Activated CD4-positive, alpha-beta T cell treated with anti-CD3 and anti-CD28 coated beads, Interleukin-2, amount 10 ng/mL, durations not matched to agents 7 days and 5 days (primary cell): ENCODE measurements at places on chromosomes 2 and 18. TPM values are rescaled to one million over a fixed set of nuclear protein-coding genes. Genes with fewer than 3 reads are reported as not detected.

The SGPP2 gene
- total RNA-seq: 0.55 TPM

The ACKR3 gene
- total RNA-seq: 6.4 TPM

The GRHL1 gene
- total RNA-seq: 0.27 TPM

The MARCHF7 gene
- 75.7 TPM for total RNA-seq

The SLC4A3 gene
- not detected for total RNA-seq

The VSNL1 gene
- total RNA-seq: not detected

The OTOS gene
- not detected for total RNA-seq

The NTSR2 gene
- not detected for total RNA-seq

The TMEM150A gene
- total RNA-seq: 1.5 TPM

The PRSS56 gene
- not detected for total RNA-seq

The G6PC2 gene
- total RNA-seq: not detected

The TEKT4 gene
- total RNA-seq: not detected

The HOXD13 gene
- not detected for total RNA-seq

The PSME4 gene
- total RNA-seq: 46.7 TPM

The FEV gene
- total RNA-seq: not detected

The RNF125 gene
- total RNA-seq: 35.6 TPM

- H3K27me3 ChIP-seq: no peaks in the 10 kb centered on the region
- no peak overlapping the region for H3K4me3 ChIP-seq
- peaks cover 26% of the 10 kb centered on the region for H3K4me1 ChIP-seq
- H3K36me3 ChIP-seq: no peaks in the 10 kb centered on the region
- no peak for DNase-seq
Measured at GRCh38 chr2:159228081-159228581, 58.4 kb downstream of the WDSUB1 start.

GRCh38 chr2:128710729-128711128, 392.1 kb upstream of the HS6ST1 start:
- no peaks in the 10 kb centered on the region for H3K4me1 ChIP-seq
- no peaks in the 10 kb centered on the region for H3K36me3 ChIP-seq
- H3K4me3 ChIP-seq: no peak overlapping the region
- no peak overlapping the region for H3K27ac ChIP-seq

GRCh38 chr18:63591725-63592124, 4.6 kb downstream of the SERPINB13 start:
- no peak overlapping the region for H3K4me3 ChIP-seq
- DNase-seq: no peak
- peaks cover 4% of the 10 kb centered on the region for H3K27me3 ChIP-seq
- no peak overlapping the region for H3K27ac ChIP-seq
- H3K36me3 ChIP-seq: no peaks in the 10 kb centered on the region

DNA sequence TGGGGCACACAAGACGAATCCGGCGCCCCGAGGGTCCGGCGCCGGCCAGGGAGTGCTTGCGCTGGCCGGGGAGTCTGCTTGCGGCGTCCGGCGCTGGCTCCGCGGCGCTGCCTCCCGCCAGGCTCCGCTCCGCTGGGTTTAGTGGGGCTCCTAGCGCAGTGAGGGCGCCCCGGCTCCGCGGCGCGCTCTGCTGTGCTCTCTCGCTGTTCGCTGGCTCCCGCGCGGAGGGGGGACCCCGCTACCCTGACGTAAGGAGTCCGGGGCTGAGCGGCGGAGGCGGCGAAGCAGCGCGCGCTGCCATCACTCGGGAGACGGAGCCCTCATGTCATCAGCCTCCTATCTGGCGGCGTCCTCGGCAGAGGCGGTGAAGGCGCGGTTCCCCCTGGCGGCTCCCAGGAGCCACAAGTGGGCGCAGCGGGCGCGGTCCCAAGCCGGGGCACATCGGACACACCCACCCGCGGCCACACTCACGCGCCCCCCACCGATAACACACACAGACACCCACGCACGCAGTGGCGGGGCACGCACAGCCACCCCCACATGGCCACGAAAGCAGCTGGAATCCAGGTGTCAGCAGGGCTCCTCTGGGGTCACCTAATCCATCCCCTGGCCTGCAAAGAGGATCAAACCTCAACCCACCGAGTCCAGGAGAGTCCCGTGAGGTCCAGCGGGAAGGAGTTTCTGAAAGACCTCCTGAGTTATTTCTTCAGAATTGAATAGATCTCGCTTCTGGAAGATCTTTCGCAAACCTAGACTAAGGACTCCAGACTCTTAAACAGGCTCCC, at the start of gene C1QL2:
Gene C1QL2, minus strand, starts transcription at position 189 of the 785 bp plus-strand sequence. CDS start 482 bp downstream, outside the sequence.
- H3K27me3 ChIP-seq: peaks cover 68% of the 10 kb centered on the region
- DNase-seq: no peak
- no peaks in the 10 kb centered on the region for H3K36me3 ChIP-seq
- H3K4me3 ChIP-seq: no peak within 1 kb of the TSS
- H3K27ac ChIP-seq: no peak within 1 kb of the TSS

GRCh38 chr18:76821875-76822505, 367 bp upstream of the ZNF236 start:
- DNase-seq: peak; percentile 69
- H3K4me3 ChIP-seq: peak overlapping the region; percentile 94
- peak overlapping the region; percentile 96 for H3K27ac ChIP-seq
- H3K36me3 ChIP-seq: peaks cover 20% of the 10 kb centered on the region

DNA sequence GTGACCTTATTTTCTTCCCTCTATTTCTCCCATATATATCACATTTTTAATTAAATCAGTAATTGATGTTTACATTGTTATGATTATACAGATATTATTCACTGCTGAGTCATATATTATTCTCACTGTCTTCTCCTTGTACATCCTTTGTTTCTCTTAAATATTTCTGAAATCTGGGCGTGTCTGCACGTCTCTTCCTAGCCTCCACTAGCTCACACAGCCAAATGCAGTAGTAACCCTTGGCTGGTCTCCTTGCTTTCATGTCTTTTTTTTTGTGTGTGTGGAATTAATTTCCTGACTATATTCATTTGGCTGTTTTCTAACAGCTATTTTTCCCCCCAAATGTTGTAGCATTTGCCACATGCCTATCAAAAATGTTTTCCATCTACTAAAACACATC, 15.8 kb downstream of the CCNYL1 start:
- H3K36me3 ChIP-seq: peaks cover 2% of the 10 kb centered on the region
- H3K4me3 ChIP-seq: no peak overlapping the region
- H3K27ac ChIP-seq: no peak overlapping the region
- H3K27me3 ChIP-seq: no peaks in the 10 kb centered on the region
- DNase-seq: no peak

- peaks cover 52% of the 10 kb centered on the region for H3K4me1 ChIP-seq
- H3K27ac ChIP-seq: no peak overlapping the region
- peaks cover 31% of the 10 kb centered on the region for H3K36me3 ChIP-seq
Measured at GRCh38 chr2:239316562-239317465, 84.0 kb downstream of the HDAC4 start.

GRCh38 chr2:48135797-48136196, 229.5 kb upstream of the FBXO11 start:
- H3K27ac ChIP-seq: no peak overlapping the region
- peaks cover 4% of the 10 kb centered on the region for H3K27me3 ChIP-seq
- peaks cover 5% of the 10 kb centered on the region for H3K4me1 ChIP-seq
- DNase-seq: no peak
- H3K4me3 ChIP-seq: no peak overlapping the region
- no peaks in the 10 kb centered on the region for H3K36me3 ChIP-seq

DNA sequence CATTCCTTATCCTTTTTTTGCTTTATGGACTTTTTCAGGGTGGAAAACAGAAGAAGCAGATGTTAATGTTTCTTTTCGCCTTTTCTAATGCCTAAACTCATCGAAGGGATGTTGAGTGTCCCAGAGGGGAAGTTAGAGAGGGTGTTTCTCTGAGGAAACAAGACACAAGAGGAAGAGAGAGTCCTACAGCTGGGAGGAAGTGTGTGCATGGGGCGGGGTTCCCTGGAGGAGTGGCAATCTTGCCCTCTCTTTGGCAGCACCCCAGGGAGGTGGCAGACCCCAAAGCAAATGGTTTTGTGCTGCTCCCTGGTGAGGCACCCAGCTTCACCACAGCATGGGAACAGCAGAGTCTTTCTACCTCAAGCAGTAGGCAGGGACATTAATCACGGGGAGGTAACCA, 377.6 kb downstream of the RND3 start:
- no peak overlapping the region for H3K4me3 ChIP-seq
- no peaks in the 10 kb centered on the region for H3K4me1 ChIP-seq
- DNase-seq: no peak
- H3K36me3 ChIP-seq: no peaks in the 10 kb centered on the region
- no peak overlapping the region for H3K27ac ChIP-seq

- H3K4me3 ChIP-seq: no peak overlapping the region
- H3K27ac ChIP-seq: no peak overlapping the region
- no peaks in the 10 kb centered on the region for H3K36me3 ChIP-seq
- H3K4me1 ChIP-seq: peaks cover 17% of the 10 kb centered on the region
- DNase-seq: no peak
Measured at GRCh38 chr2:232228971-232229894, 149.3 kb upstream of the ALPP start.

DNA sequence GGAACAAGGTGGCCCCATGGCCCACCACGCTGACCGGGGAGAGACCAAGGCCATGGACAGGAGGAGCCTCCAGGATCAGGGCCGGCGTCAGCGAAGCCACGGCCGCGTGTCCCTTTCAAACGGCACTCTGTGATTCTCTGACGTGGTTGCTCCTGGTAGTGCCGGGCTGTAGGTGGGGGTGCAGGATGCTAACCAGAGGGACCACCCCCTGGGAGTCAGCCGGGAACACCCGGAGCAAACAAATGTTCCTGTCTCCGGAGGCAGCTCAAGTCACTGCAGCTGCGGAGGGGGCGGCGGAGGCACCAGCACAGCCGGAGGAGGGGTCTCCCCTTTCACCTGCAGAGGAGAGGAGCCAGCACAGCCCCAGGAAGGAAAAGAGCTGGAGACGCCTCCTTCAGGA, 750.6 kb upstream of the SALL3 start:
- no peak for DNase-seq
- H3K4me3 ChIP-seq: no peak overlapping the region
- no peaks in the 10 kb centered on the region for H3K4me1 ChIP-seq
- H3K36me3 ChIP-seq: peaks cover 2% of the 10 kb centered on the region

GRCh38 chr2:183222751-183223150, 98.5 kb downstream of the NUP35 start:
- no peaks in the 10 kb centered on the region for H3K36me3 ChIP-seq
- DNase-seq: no peak
- no peaks in the 10 kb centered on the region for H3K27me3 ChIP-seq
- H3K27ac ChIP-seq: no peak overlapping the region

DNA sequence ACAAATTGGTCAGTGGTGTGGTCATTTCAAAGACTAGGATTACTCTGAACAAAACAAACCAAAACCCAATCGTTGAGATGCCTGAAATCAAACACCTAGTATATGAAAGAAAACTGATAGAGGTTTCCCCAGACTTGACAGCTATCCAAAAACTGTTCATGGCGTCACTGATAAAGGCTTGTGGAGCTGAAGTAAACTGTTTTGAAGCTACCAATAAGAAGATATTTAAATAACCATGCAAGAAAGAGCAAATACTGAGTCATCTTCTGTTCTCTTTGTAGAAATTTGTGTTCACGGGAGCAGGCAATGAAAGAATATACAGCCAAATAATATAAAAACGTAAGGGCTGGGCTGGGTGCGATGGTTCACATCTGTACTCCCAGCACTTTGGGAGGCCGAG, 7.5 kb upstream of the COLEC11 start:
- peaks cover 15% of the 10 kb centered on the region for H3K36me3 ChIP-seq
- no peaks in the 10 kb centered on the region for H3K27me3 ChIP-seq
- H3K4me3 ChIP-seq: no peak overlapping the region
- no peaks in the 10 kb centered on the region for H3K4me1 ChIP-seq
- no peak overlapping the region for H3K27ac ChIP-seq
- no peak for DNase-seq

- no peak overlapping the region for H3K27ac ChIP-seq
- H3K36me3 ChIP-seq: no peaks in the 10 kb centered on the region
- H3K4me3 ChIP-seq: no peak overlapping the region
- H3K4me1 ChIP-seq: no peaks in the 10 kb centered on the region
- no peak for DNase-seq
Measured at GRCh38 chr2:25190536-25190935, 22.2 kb upstream of the POMC start.

GRCh38 chr2:220104871-220105351, 477.5 kb downstream of the SLC4A3 start:
- no peaks in the 10 kb centered on the region for H3K4me1 ChIP-seq
- H3K4me3 ChIP-seq: no peak overlapping the region
- DNase-seq: no peak
- peaks cover 2% of the 10 kb centered on the region for H3K27me3 ChIP-seq
- no peak overlapping the region for H3K27ac ChIP-seq
- H3K36me3 ChIP-seq: no peaks in the 10 kb centered on the region

- H3K4me1 ChIP-seq: no peaks in the 10 kb centered on the region
- no peaks in the 10 kb centered on the region for H3K27me3 ChIP-seq
- no peak overlapping the region for H3K4me3 ChIP-seq
- no peak overlapping the region for H3K27ac ChIP-seq
- DNase-seq: no peak
Measured at GRCh38 chr18:43635397-43635796, 358.1 kb upstream of the SYT4 start.

- no peak overlapping the region for H3K4me3 ChIP-seq
- no peak overlapping the region for H3K27ac ChIP-seq
- peaks cover 16% of the 10 kb centered on the region for H3K4me1 ChIP-seq
- peaks cover 2% of the 10 kb centered on the region for H3K27me3 ChIP-seq
- no peak for DNase-seq
Measured at GRCh38 chr2:54551123-54551756, 95.1 kb downstream of the SPTBN1 start.

- peaks cover 79% of the 10 kb centered on the region for H3K27me3 ChIP-seq
- peaks cover 5% of the 10 kb centered on the region for H3K36me3 ChIP-seq
- no peak for DNase-seq
- H3K27ac ChIP-seq: no peak overlapping the region
- peak overlapping the region; percentile 71 for H3K4me3 ChIP-seq
Measured at GRCh38 chr18:25349926-25350487, 2.0 kb downstream of the ZNF521 start.

- H3K4me3 ChIP-seq: no peak overlapping the region
- no peaks in the 10 kb centered on the region for H3K27me3 ChIP-seq
- H3K27ac ChIP-seq: no peak overlapping the region
- DNase-seq: no peak
- peaks cover 10% of the 10 kb centered on the region for H3K4me1 ChIP-seq
- H3K36me3 ChIP-seq: peaks cover 5% of the 10 kb centered on the region
Measured at GRCh38 chr18:35178260-35178659, 62.6 kb upstream of the ZNF397 start.

- H3K36me3 ChIP-seq: no peaks in the 10 kb centered on the region
- DNase-seq: no peak
- H3K4me3 ChIP-seq: no peak overlapping the region
Measured at GRCh38 chr2:124066776-124067175, 41.7 kb downstream of the CNTNAP5 start.

- peaks cover 21% of the 10 kb centered on the region for H3K4me1 ChIP-seq
- no peak for DNase-seq
- no peak overlapping the region for H3K27ac ChIP-seq
- H3K4me3 ChIP-seq: no peak overlapping the region
- H3K36me3 ChIP-seq: peaks cover 16% of the 10 kb centered on the region
- no peaks in the 10 kb centered on the region for H3K27me3 ChIP-seq
Measured at GRCh38 chr2:39264733-39265132, 21.0 kb upstream of the CDKL4 start.
